ENCODE measurements at places on chromosomes 5 and 9.

- no peak for DNase-seq
Observed at GRCh38 chr9:124890179-124890578, 28.2 kb downstream of the ARPC5L start.

DNA sequence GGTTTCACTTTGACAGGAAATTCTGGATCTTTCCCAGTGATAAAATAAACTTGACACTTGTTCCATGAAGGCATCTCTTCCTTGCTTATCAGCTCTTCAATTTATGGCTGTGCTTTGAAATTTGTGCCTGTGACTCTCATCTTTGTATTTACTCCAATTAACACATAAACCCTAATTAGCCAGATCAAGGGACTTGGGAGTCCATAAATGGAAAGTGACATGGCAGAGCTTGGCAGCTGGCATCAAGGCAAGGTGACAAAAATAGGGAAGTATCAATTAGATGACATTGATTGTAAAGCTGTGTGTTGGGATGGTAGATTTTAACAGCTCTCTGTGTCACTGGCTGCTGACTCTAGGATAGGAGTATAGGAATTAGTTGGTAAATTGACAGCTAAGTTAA, 133.9 kb downstream of the PBX3 start:
- peak; percentile 34 for DNase-seq

DNA sequence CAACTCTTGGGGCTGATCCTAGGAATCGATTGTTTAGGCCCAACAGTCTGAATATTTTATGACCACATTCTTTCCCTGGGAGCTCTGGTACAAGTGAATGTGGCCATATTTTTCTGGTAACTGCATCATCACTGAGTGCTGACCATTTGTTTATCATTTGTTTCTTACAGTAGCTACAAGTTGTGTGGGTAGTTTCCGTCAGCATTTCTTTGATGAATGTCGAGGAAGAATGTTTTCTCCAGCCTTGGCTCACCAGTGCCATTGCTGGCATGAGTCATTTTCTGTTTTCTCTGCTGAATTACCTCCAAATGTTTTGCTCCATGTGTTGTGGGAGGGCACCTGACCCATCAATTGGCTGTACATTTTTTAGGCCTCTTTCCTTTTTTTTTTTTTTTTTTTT, 14.1 kb upstream of the CARD19 start:
- peak; percentile 2 for DNase-seq

DNA sequence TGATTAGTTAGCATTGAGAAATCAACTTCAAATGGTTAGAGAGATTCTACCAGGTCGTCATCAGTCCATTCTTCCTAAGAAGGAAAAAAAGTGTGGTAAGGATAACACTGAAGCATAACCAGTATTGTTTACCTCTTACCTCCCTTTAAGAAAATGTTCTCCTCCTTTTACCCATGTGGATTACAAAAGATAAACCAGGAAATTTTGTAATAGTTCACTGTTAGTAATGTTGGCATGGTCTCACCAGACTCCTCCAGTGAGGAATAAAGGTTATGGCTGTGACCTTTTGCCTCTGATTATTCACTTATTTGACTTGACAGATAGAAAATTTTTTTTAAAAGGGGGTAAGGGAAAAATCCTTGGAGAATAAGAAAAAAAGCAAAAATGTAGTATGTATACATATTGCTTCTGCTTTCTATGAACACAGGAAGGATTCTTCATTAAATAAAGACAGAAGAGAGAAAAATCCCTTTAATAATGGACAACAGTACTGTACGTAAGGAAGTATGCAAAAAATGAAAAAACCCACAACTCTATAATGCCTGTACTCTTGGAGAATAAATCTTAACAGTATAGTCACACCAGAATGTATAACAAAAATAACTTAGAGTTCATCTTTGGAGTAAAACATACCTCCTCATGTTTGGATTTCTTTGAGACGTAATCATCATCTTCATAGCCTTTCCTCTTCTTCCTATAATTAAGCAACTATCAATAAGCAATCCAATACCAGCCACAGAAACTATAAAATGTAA, 18.1 kb downstream of the CCNH start:
- no peak for DNase-seq

GRCh38 chr9:17962747-17963146, 383.9 kb downstream of the SH3GL2 start:
- no peak for DNase-seq

DNA sequence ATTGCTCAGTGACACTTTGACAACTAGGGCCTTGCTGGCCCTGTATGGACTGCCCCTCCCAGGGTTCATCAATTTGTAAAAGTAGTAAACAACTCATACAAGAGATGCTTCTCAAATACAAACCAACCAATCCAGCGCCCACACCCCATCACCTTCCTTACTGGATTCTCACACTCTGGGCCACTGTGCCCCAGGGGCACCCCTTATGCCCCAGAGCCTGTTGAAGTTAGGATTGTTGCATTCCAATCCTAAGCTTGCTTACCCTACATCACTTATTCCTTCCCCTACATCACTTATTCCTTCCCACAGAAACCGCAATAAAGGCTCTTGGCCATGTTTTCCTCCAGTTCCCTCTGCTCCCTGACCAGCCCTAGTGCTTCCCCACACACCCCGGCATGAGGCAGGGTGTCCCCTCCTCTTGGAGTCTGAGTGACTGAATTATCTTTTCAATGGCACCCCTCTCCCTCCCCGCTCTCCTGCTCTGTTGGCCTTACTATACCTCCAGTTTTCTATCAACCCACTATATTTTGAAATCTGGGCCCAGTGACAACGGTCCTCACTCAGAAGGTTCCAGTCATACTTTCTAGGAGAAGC, 182.4 kb upstream of the S1PR3 start:
- no peak for DNase-seq
